ENCODE measurements at places on chromosomes 2 and 18. TPM values are rescaled to one million over a fixed set of nuclear protein-coding genes. Genes with fewer than 3 reads are reported as not detected.

Gene IL1R2
- 97.6 TPM for total RNA-seq

DNA sequence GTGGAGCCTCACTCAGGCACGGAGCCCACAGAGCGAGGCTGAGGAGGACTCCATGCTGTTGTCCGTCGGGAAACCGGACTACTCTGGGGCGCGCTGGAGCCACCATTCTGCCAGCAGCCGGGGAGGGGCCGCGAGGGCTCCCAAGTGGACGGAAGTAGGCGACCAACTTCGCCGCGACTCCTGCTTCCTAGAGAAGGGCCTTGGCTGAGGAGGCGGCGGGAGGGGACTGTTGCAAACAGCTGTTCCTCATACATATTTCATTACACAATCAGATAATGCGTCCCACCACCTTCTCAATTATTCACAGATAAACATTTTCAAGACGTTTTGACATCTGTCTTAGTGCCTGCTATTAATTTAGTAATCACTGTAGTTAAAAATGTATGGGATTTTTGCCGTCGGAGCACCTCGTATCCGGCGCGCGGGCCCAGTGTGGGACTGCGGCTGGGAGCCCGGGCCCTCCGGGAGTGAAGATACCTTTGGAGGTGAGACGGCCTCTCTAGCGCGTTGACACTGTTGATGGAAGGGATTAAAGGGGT is 11.7 kb upstream of the SIX3 start:
- no peaks in the 10 kb centered on the region for H3K36me3 ChIP-seq
- H3K4me1 ChIP-seq = peaks cover 6% of the 10 kb centered on the region
- peaks cover 73% of the 10 kb centered on the region for H3K27me3 ChIP-seq
- H3K4me3 ChIP-seq = peak overlapping the region; percentile 11

- H3K4me1 ChIP-seq = peaks cover 34% of the 10 kb centered on the region
- peak overlapping the region; percentile 95 for H3K27ac ChIP-seq
- H3K36me3 ChIP-seq = peaks cover 10% of the 10 kb centered on the region
- H3K27me3 ChIP-seq = no peaks in the 10 kb centered on the region
Measured at GRCh38 chr2:239275847-239276831, 124.7 kb downstream of the HDAC4 start.

- no peak for ATAC-seq
- no peak overlapping the region for H3K4me3 ChIP-seq
- peaks cover 19% of the 10 kb centered on the region for H3K27me3 ChIP-seq
- H3K27ac ChIP-seq = no peak overlapping the region
- no peaks in the 10 kb centered on the region for H3K4me1 ChIP-seq
Measured at GRCh38 chr18:48182779-48183178, 226.4 kb downstream of the ZBTB7C start.

DNA sequence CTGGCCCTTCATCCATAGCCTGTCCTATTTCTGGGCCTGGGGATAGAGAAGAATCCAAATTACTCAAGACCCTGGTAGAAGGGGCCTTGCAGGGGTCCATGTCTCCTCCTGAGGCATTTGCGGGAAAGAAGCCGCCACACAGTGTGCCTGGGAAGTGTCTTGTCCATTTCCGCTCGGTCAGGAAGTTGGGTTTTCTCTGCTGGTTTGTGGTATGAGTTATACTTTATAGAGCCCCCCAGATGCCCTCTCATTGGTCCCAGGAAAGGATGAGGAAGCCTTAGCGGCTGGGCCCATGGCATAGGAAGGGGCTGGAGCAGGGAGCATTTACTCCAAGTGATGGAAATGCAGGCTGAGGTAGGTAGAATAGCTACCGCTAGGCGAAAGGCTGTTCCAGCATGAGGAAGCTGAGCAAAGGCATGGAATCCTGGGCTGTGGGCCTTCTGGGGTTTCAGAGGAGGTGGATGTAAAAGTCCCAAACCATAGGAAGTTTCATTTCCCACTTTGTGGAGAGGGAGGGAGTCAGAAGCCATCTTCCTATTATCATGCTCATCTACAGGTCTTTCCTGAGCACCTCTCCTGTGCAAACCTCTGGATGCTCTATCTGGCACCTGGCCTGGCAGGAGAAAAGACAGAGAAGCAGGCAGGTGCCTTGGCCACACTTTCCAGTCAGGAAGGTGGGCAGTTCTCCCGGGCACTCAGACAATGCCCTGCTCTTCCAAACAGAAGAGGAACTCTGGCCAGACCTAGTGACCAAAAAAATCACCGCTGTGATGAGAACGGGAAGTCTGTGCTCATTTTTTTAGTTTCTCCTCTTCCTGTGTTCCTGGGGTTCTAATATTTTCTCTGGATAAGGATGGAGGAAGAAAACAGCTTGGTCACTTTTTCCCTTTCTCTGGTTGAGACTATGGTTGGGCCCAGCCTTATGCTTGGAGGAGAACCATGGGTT is 2.6 kb upstream of the CD207 start:
- H3K27ac ChIP-seq = no peak overlapping the region
- no peak overlapping the region for H3K4me3 ChIP-seq
- no peaks in the 10 kb centered on the region for H3K36me3 ChIP-seq
- ATAC-seq = no peak

Gene SPP2
- total RNA-seq = not detected

Gene CHRNA1
- total RNA-seq = 0.13 TPM

Gene TMBIM1
- 62.0 TPM for total RNA-seq

DNA sequence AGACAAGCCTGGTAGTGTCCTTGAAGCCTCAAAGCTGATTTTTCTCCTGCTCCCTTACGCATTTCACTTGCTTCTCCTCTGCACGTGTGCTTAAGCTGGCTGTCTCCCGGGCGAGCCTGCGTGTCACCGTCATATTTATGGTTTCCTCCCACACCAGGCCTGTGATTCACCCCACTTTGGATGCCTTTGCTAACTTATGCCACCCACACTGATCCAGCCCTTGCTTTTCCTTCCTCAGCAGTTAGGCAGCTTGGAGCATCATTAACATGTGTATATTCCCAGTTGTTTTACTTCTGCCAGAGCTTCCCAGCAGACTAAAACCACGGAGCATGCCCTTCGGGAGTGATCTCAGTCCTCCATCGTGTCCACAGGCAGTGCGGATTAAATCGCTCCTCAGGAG is 2.2 kb downstream of the ST3GAL5 start:
- H3K4me1 ChIP-seq = peaks cover 17% of the 10 kb centered on the region
- H3K27me3 ChIP-seq = no peaks in the 10 kb centered on the region
- peaks cover under 1% of the 10 kb centered on the region for H3K36me3 ChIP-seq

GRCh38 chr2:40476436-40476835 is 24.5 kb upstream of the SLC8A1 start:
- no peaks in the 10 kb centered on the region for H3K4me1 ChIP-seq
- H3K4me3 ChIP-seq = no peak overlapping the region
- H3K36me3 ChIP-seq = no peaks in the 10 kb centered on the region
- no peak overlapping the region for H3K27ac ChIP-seq

Gene ADAM23
- 2.2 TPM for total RNA-seq

Gene IL37
- not detected for total RNA-seq

GRCh38 chr2:23697256-23698075 is 229.5 kb downstream of the ATAD2B start:
- no peaks in the 10 kb centered on the region for H3K27me3 ChIP-seq
- no peaks in the 10 kb centered on the region for H3K36me3 ChIP-seq
- H3K27ac ChIP-seq = no peak overlapping the region
- H3K4me3 ChIP-seq = no peak overlapping the region
- peaks cover 6% of the 10 kb centered on the region for H3K4me1 ChIP-seq
- ATAC-seq = no peak

DNA sequence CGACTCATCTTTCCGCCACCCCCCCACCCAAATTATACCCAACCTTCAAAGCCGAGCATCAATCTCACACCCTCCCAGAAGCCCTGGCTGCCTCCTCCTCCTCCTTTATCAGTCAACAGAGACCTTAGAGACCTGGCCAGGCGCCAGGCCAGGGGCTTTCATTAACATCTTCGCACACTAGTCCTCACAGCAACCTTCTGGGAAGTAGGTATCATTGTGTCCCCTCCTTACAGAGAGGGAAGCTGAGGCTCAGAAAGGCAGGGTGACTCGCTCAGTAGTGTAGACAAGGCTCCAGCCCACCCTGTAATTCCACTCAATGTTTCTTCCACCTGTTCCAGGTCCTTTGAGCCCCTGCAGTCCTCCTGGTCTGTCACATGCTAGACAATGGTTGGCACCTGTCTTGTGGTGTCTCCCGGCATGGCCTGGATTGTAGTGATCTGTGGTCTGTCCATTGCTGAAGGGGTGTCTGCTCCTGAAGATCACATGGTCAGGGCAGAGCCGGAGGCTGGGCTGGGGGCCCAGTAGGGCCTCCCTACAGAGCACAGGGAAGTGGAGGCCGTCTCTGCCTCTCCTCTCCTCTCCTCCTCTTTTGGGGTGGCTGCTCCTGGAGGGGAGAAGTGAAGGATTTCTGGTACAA is 36.0 kb downstream of the KLHL29 start:
- H3K4me1 ChIP-seq = no peaks in the 10 kb centered on the region
- no peak overlapping the region for H3K27ac ChIP-seq
- H3K27me3 ChIP-seq = no peaks in the 10 kb centered on the region
- no peak overlapping the region for H3K4me3 ChIP-seq

GRCh38 chr2:137380610-137381009 is 583.7 kb upstream of the HNMT start:
- no peaks in the 10 kb centered on the region for H3K27me3 ChIP-seq
- no peak overlapping the region for H3K27ac ChIP-seq
- H3K4me3 ChIP-seq = no peak overlapping the region
- no peak for ATAC-seq
- no peaks in the 10 kb centered on the region for H3K36me3 ChIP-seq

GRCh38 chr2:156112323-156112722 is 220.2 kb downstream of the NR4A2 start:
- no peaks in the 10 kb centered on the region for H3K27me3 ChIP-seq
- no peak overlapping the region for H3K27ac ChIP-seq
- no peaks in the 10 kb centered on the region for H3K36me3 ChIP-seq
- no peak overlapping the region for H3K4me3 ChIP-seq
- ATAC-seq = no peak

- no peak for ATAC-seq
- H3K27ac ChIP-seq = no peak overlapping the region
- H3K4me1 ChIP-seq = no peaks in the 10 kb centered on the region
Measured at GRCh38 chr2:230998882-230999281, 3.0 kb downstream of the SPATA3 start.

Data from activated T-helper 17 cell treated with anti-CD3 and anti-CD28 coated beads, Interleukin-2, amount 50 U/mL, for 72 hours (primary cell).